ENCODE measurements at places on chromosomes 4 and X.

- no peak for DNase-seq
Observed at GRCh38 chr4:56940403-56940802, 32.7 kb downstream of the REST start.

DNA sequence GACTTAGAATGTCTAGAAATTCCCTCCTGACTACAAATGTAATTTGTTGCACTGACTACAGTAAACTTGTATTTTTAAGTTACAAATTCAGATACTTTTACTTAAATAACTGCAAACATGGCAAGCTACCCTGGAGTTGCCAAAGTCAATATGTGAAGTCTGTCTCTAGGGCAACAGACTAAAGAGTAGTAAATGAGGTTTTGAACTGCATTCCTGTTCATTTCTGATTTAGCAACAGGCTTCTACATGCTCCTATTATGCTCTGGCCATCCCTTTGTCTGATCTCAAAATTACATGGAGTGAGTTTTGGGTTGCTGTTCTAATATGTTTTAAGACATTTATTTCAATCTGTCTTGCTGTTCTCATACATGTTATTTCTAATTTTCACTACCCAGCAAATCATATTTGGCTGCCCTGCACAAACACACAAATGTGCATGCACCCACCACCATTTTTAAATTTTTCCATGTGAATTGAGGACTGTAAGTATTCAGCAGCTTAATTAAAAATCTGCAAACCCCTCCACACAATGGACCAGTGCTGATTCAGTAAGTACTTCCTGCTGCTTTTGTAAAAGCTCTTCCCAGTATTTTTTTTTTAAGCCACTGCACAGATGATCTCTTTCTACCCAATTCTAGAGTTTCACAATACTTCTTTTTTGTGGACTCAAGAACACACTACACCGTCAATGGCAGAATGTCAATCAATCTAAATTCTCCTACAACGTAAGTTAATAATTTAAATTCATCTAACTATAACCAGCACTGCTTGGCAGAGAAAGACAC is 26.7 kb downstream of the SH3RF1 start:
- no peak for DNase-seq

- DNase-seq: no peak
Observed at GRCh38 chr4:99151995-99152394, 7.9 kb upstream of the ADH4 start.

- DNase-seq: no peak
Observed at GRCh38 chr4:98564852-98565251, 93.6 kb downstream of the TSPAN5 start.

DNA sequence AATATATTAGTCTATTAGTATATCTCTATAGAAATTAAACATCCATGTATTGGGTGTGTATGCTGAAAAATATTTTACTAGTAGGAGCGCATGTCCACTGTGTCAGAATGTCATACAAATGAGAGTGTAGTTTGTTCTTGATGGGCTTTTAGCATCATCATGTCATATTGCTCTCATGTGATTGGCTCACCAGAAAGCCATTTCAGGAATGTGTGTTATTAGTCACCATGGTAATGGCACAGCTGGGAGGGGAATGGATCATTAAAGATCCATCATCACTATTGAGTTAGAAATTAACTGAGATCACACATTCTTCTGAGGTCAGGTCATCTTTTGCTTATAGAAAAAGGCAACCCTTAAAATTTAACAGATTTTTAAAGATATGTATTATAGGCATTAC is 77.3 kb downstream of the PHEX start:
- DNase-seq: no peak

GRCh38 chrX:7347465-7347864 is 199.5 kb upstream of the PUDP start:
- DNase-seq: no peak

DNA sequence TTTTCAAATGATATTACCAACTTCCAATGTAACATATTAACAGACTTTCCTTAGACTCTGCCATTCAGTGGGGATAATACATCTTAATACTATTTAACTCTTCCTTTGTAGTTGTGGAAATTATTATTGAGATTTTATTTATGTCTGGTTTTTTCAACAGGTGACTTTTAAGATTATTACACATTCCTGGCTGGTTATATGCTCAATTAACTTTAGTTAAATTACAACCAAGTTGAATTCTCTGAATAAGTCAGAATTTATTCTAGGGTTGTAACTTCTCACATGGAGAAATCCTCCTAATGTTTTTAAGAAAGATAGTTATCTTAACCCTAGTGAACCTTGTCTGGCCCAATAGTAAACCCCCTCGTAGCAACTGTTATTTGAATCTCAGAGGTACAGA is 107.3 kb downstream of the SLC10A6 start:
- DNase-seq: no peak

DNA sequence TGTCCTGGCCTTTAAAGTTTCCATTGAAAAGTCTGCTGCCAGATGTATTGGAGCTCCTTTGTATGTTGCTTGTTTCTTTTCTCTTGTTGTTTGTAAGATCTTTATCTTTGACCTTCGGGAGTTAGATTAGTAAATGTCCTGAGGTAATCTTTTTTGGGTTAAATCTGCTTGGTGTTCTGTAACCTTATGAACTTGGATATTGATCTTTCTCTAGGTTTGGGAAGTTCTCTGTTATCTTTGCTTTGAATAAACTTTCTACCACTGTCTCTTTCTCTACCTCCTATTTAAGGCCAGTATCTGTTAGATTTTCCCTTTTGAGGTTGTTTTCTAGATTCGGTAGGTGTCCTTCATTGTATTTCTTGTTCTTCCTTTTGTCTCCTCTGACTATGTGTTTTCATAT is 447.8 kb downstream of the FAM133A start:
- no peak for DNase-seq

- no peak for DNase-seq
Observed at GRCh38 chr4:12446657-12447185, 1018.0 kb upstream of the HS3ST1 start.

- DNase-seq: no peak
Observed at GRCh38 chr4:52243367-52243766, 192.3 kb downstream of the SPATA18 start.

DNA sequence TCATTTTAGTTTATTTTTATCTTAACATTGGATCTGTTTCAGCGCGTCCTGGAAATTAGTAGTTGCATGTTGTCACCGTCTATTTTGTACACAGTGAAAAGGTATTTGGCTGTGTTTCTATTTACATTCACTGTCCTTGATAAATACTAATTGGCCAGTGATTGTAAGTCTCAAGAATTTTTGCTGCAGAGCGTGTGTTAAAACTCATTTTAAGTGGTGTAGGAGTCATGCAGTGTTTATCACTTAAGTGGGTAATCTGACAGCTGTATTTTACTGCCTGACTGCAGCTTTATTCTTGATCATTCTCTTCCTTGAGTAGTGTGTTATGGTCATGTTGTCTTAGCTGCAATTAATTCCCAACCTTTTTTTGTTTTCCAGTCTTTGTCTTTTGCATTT is 9.8 kb downstream of the GUCY1A1 start:
- DNase-seq: no peak

DNA sequence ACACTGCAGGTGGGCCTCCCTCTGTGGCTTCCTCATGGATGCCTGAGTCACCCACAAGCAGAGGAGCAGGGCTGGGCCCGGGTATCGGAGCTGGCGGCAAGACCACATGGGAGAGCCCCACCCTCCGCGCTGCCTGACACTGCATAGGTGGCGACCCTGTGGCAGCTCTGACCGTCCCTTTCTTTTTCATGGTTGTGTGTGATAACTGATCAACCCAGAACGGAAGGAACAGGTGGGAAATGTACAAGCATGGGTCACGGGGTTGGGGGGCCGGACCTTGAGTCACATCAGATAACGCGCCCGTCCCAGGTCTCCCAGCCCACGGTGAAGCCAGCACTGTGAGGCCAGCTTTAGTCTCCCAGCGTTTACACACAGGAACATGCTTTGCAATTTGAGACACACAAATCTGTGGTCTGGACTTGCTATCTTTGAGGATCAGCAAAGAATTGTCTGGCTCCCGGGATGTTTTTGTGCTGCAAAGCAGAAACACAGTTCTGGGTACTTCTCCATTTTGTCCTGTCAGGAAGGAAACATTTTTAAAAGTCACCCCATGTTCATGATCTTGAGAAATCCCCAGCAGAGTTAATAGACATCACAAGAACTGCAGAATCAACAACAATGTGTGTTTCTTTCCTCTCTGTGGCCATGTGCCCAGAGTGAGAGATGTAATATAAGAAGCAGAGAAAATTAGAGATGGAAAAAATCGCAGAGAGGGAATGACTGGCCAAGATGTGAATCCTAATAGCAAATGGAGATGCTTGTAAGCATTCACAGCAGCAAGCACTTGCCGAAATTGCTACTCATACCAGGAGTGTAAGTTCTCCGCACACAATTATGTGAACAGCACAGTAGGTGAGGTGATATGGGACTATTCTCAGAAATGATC is 70.1 kb upstream of the CBR4 start:
- no peak for DNase-seq

DNA sequence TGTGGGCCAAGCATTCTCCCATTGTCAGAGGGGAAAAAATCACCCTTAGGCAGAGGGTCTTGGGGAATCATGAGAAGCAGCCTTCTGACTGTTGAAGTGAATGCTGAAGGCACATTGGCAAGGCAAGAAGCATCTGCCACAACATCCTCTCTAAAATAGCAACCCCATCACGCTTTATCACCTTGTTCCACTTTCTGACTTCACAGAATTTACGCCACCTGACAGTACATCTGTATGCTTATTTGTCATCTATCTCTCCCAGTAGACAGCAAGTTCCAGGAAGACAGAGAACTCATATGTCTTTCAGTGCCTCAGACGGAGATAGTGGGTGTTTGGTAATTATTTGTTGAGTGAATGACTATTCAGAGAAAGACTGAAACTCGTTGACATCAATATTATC is 68.4 kb upstream of the SCML1 start:
- no peak for DNase-seq

- DNase-seq: no peak
Observed at GRCh38 chr4:167642250-167642649, 408.0 kb upstream of the SPOCK3 start.

GRCh38 chr4:77777135-77777807 is 41.9 kb downstream of the CNOT6L start:
- DNase-seq: no peak

DNA sequence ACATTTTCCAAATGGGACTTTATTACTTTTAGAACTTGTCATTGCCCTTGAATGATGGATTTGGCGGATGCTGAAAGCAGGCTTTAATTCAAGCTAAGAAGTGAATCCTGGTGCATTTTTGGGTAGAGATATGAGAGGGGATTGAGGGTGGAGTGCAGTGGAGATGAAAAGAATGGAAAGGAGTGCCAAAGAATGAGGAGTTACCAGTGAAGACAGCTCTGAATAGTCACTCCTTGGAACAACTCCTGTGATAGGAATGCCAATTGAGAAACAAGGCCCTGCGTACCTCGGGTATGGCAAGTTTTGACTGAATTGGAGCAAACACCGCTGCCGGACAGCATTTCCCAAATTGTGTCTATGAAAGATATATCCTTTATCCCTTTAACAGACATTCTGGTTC is 36.5 kb upstream of the ETNPPL start:
- DNase-seq: no peak

- DNase-seq: no peak
Observed at GRCh38 chr4:90841676-90842075, 714.5 kb downstream of the CCSER1 start.

DNA sequence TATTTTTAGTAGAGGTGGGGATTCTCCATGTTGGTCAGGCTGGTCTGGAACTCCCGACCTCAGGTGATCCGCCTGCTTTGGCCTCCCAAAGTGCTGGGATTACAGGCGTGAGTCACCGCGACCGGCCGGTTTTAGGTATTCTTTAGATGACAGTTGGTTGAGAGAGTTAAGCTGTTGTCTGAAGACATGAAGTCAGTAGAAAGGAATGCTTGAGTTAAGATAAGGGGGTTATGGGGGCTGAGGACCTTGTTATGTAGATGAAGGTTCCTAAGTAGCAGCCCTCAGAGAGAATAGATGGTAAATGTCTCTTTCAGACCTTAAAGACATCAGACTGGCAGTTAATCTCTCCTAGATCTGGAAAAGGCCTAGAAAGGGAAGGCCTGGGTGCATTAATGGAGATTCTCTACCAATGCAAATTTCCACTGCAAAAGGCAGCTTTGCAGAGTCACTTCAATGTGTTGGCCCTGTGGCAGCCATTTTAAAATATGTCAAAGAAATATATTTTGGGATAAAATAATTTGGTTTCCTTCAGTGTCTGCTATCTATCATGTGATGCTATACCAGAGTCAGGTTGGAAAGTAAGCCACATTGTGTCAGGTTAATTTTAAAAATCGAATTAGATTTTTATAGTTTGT is 6.4 kb upstream of the ZNF674 start:
- DNase-seq: peak; percentile 68

- no peak for DNase-seq
Observed at GRCh38 chr4:108359986-108360681, 191.4 kb upstream of the LEF1 start.

DNA sequence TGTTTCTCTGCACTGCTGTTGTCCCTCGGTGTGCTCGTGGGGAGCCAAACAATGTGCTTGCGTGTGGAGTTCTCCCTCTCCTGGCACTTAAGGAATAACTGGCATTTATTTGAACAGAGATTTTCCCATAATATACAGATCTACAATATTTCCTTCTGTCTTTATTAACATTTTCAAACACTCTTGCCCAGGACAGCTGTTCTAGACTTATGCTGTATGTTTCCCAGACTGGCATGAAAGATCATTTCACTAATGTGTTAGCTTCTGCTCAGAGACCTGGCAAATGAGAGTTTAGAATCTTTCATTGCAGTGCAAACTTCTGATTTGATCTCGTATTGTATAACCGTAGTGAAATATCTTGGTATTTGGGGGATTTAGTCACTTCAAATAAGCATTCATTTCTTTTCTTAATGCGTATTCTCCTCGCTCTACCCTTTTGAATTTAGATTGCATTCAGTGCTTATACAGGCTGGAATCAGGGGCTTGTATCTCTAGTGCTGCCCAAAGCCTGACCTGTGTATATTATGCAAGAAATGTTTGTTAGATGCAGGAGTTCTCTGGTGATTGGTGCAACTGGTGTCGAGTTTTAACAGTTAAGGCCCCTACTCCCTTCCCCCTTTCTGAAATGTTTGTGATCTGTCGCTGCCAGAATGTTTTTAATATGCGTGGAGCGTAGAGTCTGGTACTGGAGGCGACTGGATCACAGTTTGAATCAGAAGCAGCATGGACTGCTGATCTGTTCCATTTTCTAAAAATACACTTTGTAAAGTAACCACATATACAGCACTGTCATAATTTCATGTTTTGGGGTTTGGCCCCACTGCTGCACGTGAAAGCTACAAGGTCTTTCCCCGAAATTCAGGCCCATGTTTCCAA is 326.3 kb downstream of the ARHGAP10 start:
- no peak for DNase-seq

Measured in iPS DF 6.9 (cell line).